ENCODE measurements at places on chromosomes 12 and 14.

DNA sequence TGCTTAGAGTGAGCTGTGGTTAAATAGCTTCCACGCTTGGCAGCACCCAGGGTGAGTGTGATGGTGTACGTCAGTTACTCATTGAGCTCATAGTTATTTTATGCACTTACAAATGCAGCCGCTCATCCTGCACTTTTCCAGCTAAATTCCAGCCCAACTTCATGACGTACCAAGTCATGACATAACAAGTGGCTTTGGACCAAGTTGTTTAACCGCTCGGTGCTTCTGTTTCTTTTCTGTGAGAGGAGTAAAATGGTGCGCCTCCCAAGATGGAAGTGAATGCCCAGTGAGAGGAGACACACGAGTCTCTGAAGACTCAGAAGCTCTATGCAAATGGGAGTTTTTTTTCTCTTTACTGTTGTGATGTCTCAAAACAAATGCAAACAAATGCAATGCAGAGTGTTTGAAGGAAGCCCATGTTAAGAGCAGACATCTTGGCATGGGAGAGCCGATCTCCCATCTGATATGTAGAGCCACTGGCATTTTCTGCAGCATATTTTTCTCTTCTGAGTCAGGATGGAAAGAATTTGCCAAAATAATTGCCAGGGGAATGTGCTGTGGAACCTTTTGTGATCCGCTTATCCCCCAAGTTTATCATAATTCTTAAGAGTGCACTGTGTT, 72.2 kb downstream of the FBXW8 start:
- DNase-seq, result no peak

- peak; percentile 84 for DNase-seq
Measured at GRCh38 chr14:50559990-50560930, at the start of gene ATL1. ATL1 (plus strand) TSS chr14:50560145; CDS start chr14:50560266, 121 bp downstream.

GRCh38 chr12:12470751-12471306, 91.8 kb downstream of the DUSP16 start:
- no peak for DNase-seq

- DNase-seq, result no peak
Measured at GRCh38 chr14:60220084-60220483, 28.9 kb upstream of the PPM1A start.

DNA sequence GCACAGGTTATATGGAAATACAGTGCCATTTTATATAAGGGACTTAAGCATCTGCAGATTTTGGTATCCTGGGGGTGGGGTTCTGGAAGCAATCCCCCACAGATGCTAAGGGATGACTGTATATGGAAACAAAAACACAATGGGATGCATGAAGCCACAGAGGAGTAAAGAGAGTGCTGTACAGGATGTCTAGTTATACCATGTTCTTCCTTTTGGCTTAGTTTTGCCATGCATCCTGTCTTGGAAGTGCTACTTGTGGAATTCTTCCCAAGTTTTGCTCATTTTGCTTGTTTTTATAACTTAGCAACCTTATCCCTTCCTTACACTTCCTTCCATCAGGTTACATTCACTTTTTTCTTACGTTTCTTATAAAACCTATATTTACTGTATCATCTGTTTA, 55.6 kb downstream of the TRMT5 start:
- DNase-seq, result no peak

GRCh38 chr14:68548194-68549076, 244.4 kb downstream of the ZFP36L1 start:
- DNase-seq, result peak; percentile 98

GRCh38 chr12:47361389-47362021, 281.7 kb upstream of the AMIGO2 start:
- DNase-seq, result no peak

GRCh38 chr12:77722536-77722935, 108.2 kb upstream of the NAV3 start:
- no peak for DNase-seq

DNA sequence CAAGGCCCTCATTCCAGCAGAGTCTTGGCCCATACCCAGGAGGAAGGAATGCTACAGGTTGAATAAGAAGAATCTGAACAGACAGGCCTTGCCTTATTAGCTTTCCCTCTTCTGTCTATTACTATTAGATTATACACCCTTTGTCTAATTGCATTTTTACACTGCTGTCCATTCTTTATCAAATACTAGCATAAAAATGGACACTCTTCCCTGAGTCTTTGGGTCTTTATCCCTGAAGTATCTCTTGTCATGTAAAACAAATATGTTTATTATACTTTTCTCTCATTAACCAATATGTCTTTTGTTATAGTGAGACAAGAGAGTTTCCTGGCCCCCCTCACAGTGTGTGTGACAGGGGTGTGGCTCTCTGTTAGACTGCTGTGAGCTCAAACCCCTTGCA, 897.4 kb upstream of the SEL1L start:
- no peak for DNase-seq

GRCh38 chr12:59401862-59402261, 194.0 kb upstream of the SLC16A7 start:
- no peak for DNase-seq

DNA sequence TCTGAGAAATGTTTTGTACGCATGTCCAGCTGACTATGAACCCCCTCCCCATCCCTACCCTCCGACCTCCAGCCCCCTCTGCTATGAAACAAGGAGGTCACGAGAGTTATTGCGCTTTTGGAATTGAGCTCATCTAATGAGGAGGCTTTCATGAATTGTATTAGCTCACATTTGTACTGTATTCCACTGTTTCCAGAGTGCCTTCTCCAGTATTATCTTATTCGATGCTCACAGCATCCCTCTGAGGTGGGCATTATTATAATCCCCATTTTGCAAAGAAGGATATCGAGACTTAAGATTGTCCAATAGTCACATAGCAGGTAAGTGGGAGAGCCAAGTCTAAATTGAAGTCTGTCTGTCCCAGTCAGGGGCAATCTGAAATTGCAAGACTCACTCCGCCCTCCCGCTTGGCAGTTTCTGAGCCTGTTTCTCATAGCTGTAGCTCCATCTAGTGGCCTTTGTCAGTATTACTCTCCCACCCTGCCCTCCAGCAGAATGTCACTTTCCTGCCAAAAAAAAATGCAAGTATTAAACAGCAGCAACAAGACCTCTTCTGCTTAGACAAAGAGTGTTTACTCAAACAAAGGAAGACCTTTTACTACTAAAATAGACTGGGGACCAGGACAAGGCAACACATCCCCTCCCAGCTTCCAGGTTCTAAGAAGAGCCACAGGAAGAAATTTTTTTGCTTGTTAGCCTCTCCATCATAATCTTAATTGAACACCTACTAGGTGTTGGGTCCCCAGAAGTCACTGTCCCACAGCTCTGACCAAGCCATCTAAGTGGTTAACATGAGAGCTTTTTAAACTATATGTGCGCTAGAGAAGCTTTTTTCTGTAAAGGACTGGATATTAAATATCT, 48.6 kb upstream of the TMEM233 start:
- peak; percentile 76 for DNase-seq

- DNase-seq, result no peak
Measured at GRCh38 chr12:124609041-124609989, 41.9 kb upstream of the NCOR2 start.

DNA sequence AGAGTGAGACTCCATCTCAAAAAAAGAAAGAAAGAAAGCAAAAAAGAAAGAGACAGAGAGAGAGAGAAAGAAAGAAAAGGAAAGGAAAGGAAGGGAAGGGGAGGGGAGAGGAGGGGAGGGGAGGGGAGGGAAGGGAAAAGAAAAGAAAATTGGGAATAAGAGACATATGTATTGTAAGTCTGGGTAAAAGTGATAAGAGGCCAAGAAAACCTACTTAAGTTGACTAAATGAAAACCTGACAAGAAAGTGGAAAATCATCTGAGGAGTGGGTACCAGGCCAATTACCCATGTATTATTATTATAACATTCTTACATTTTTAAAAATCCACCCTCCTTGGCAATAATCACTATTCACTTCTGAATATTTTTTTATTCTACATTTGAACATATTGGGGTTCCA, 46.0 kb downstream of the JKAMP start:
- DNase-seq, result no peak

DNA sequence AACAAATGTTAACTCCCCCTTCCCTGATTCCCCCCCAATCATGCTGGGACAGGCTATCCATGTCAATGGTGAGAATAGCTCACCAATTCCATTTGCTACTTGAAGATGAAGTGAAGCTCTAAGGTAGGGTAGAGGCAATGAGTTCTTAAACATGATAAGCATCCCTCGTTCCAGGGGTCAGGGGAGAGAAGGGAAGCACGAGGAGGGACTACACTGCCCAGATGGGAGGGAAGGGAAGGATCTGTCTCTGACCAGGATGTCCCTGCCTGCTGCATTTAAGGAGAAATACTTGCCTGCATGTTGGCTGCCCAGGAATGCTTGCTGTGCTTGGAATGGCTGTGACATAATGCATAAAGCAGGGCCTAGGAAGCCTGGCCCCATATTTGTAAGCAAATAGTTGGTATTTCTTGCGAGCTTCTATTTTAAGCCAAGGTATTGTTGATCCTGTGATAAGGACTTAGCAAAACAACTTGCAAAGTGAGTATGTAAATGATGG, 155.1 kb downstream of the CEP83 start:
- peak; percentile 55 for DNase-seq

- DNase-seq, result no peak
Measured at GRCh38 chr12:2806700-2807099, 5.8 kb upstream of the ITFG2 start.

- no peak for DNase-seq
Measured at GRCh38 chr12:53735-54730, 12.5 kb upstream of the IQSEC3 start.

DNA sequence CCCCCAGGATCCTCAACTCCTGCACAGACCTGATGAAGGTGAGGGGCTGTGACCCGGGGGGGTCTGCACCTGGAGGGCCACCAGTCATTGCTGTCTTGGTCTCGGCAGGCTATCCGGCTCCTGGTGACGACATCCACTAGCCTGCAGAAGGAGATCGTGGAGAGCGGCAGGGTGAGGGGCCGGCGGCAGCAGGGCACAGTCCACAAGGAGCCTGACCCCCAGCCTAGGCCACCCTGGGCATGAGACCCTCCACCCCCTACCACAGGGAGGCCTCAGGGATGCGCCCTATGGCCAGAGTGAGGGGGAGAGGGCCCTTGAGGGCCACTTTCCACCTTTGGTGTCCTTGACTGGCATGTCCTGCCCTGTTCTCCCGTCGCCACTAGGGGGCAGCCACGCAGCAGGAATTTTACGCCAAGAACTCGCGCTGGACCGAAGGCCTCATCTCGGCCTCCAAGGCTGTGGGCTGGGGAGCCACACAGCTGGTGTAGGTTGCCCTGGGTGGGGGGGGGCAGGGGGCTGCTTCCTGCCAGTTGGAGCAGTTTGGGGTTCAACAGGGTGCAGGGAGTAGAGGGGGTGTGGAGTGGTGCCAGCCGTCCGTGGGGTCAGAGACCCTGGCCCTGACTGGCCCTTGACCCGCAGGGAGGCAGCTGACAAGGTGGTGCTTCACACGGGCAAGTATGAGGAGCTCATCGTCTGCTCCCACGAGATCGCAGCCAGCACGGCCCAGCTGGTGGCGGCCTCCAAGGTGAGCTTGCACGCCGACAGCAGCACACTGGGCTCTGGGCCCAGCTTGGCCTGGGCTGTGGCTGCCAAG, 25.0 kb downstream of the HIP1R start:
- DNase-seq, result peak; percentile 87

All from myocyte (in vitro differentiated cells).